Activated naive CD4-positive, alpha-beta T cell treated with anti-CD3 and anti-CD28 coated beads, Interleukin-2, amount 50 U/mL, for 16 hours (primary cell): ENCODE measurements at places on chromosomes 5 and 9.
A peak's percentile ranks its signal among the peaks of the same experiment; 100 is the strongest.

GRCh38 chr5:142611154-142611553, 74.7 kb downstream of the FGF1 start:
- peak; percentile 75 for DNase-seq

GRCh38 chr5:57174128-57174889, 450 bp downstream of the GPBP1 start:
- DNase-seq, result no peak

DNA sequence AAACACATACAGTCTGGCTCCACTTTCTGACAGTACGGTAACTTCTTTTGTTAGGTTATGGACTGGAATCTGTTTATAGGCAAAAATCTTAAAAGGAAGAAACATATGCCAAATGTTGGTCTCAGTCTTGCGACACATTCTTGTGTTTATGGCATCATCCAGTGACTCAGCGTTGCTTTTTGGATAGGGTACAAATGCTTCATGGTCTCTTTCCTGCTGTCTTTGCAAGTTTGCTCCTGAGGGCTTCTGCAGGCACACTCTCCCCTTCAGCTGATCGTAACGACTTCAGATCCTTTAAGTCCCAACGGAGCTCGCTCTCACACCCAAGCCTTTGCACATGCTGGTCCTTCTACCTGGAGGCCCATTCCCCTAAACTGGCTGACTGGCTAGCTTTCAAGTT, 23.6 kb upstream of the TNFSF8 start:
- DNase-seq, result no peak

GRCh38 chr5:93394301-93394700, 186.7 kb downstream of the NR2F1-AS1 start:
- no peak for DNase-seq
